ENCODE measurements at places on chromosomes 3 and 15.
A peak's percentile ranks its signal among the peaks of the same experiment; 100 is the strongest.

DNA sequence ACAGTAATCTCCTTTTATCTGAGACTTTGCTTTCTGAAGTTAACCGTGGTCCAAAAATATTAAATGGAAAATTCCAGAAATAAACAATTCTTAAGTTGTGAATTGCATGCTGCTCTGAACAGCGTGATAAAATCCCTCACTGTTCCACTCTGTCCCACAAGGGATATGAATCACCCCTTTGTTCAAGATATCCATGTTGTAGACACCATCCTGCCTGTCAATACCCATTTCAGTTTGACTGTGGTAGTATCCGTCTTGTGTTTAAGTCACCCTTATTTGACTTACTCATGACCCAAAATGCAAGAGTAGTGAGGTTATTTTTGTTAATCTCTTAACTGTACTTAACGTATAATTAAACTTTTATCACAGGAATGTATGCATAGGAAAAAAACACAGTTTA is 435.0 kb downstream of the SHQ1 start:
- ATAC-seq = peak; percentile 35

DNA sequence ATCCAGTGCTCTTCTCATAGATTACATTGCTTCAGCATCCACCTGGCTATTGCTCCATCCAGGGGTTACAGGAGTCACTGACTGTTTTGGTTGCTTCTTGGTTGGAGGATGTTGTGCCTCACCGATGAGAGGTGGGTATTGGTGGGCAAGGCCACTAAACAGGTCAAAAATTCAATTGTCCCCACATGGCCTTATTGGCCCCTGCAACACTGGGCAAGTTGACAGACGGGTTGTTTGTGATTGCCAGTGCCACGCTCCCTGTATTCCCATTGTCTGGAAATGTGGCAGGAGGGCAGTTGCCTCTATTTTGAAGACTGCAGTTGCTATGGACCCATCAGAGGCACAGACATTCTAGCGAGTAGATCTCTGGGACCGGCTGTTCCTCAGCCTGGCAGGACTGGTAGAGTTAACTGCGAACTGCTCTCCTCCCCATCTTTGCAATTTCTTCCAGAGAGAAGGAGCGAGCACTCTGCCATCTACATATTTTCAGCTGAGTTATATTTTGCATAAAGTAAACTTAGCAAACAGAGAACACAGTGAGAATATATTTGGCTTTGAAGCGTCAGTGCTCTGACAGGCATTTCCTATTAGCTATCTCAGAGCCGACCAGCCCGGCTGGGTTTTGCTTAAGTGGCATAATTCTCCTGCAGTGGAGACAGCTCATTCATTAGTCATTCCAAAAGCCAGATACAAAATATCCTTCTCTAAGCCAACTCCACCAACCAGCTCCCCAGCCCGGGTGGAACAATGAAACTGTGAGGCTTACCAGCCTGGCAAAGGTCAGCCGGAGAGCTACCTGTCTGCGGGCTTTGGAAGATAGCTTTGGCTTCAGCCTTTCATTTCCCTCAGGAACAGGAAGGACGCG is 26.0 kb upstream of the MAGEF1 start:
- ATAC-seq = peak; percentile 84

GRCh38 chr3:56025326-56025725 is 442.9 kb downstream of the ERC2 start:
- no peak for ATAC-seq

GRCh38 chr3:13647298-13648059 is 98.6 kb downstream of the FBLN2 start:
- peak; percentile 61 for ATAC-seq

GRCh38 chr3:128395500-128396162 is 71.1 kb downstream of the DNAJB8 start:
- ATAC-seq = no peak

GRCh38 chr15:60660290-60661051 is 181.5 kb upstream of the ICE2 start:
- peak; percentile 89 for ATAC-seq

Measured in esophagus mucosa (tissue), 1 donor.